ENCODE measurements at places on chromosomes 3 and 15.

DNA sequence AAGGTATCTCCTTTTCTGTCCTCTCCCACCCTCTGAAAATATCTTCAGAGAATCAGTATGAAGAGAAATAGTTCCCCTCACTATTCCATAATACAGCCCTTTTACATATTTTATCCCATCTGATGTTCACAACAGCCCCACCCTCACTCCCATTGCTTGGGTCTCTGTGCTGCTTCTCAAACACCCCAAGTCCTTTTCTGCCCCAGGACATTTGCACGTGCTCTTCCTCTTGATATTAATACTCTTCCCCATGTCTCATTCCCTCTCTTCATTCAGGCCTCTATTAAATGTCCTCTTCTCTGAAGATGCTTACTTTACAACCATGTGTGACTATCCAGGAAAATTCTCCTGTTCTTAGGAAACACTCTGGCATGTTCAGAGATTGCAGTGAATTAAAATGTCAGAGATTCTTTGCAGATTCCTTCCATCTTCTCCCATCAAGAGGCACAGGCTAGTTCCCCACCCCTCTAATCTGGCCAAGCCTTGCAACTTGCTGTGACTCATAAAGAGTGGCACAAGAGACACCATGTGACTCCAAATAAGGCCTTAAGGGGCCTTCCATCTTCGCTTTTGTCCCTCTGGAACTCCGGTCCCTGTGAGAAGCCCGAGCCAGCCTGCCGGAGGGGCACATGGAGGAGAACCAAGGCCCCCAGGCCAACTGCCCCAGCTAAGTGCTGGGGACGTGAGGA is 128.5 kb downstream of the CHSY1 start:
- H3K4me1 ChIP-seq = peaks cover 1% of the 10 kb centered on the region
- peak; percentile 45 for DNase-seq
- no peak overlapping the region for H3K4me3 ChIP-seq
- no peak overlapping the region for H3K27ac ChIP-seq
- no peaks in the 10 kb centered on the region for H3K27me3 ChIP-seq

DNA sequence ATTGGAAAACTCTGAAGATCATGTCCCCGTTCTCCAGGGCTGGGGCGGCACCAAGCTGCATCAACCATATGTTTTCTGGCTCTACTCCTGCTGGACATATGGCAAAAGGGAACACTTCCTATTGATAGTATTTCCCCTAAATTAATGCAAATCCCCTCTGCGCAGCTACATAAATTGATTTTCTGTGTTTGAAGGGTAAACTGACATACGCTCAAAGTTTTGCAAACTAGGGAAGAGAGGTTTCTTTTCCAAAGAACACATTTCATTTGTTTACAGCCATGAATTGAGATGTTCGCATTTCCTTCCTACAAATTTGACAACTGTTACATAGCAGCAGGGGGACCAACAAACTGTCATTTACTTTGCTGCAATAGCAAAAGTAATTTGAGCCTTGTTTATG is 35.9 kb downstream of the CTXND1 start:
- DNase-seq = no peak
- no peak overlapping the region for H3K27ac ChIP-seq
- H3K4me1 ChIP-seq = no peaks in the 10 kb centered on the region
- H3K36me3 ChIP-seq = no peaks in the 10 kb centered on the region
- no peak overlapping the region for H3K4me3 ChIP-seq

GRCh38 chr3:113746548-113747282 is at the start of gene ATP6V1A:
Gene ATP6V1A (plus strand): TSS chr3:113747035. CDS start chr3:113778754, 31,719 bp downstream.
- peak; percentile 98 for DNase-seq
- no peaks in the 10 kb centered on the region for H3K27me3 ChIP-seq
- no peaks in the 10 kb centered on the region for H3K36me3 ChIP-seq
- peaks cover 2% of the 10 kb centered on the region for H3K4me1 ChIP-seq
- peak within 1 kb of the TSS; percentile 73 for H3K4me3 ChIP-seq
- peak within 1 kb of the TSS; percentile 86 for H3K27ac ChIP-seq

- H3K4me3 ChIP-seq = no peak overlapping the region
- H3K36me3 ChIP-seq = no peaks in the 10 kb centered on the region
- no peaks in the 10 kb centered on the region for H3K27me3 ChIP-seq
- H3K27ac ChIP-seq = no peak overlapping the region
- no peak for DNase-seq
- H3K4me1 ChIP-seq = no peaks in the 10 kb centered on the region
Observed at GRCh38 chr3:196757876-196758739, 18.5 kb downstream of the PAK2 start.

GRCh38 chr3:13138833-13139145 is 65.6 kb upstream of the IQSEC1 start:
- no peak for DNase-seq
- no peaks in the 10 kb centered on the region for H3K36me3 ChIP-seq
- H3K4me1 ChIP-seq = no peaks in the 10 kb centered on the region
- no peak overlapping the region for H3K4me3 ChIP-seq
- no peaks in the 10 kb centered on the region for H3K27me3 ChIP-seq
- no peak overlapping the region for H3K27ac ChIP-seq

GRCh38 chr15:42072141-42072685 is 22.1 kb downstream of the PLA2G4D start:
- H3K4me3 ChIP-seq = no peak overlapping the region
- no peaks in the 10 kb centered on the region for H3K27me3 ChIP-seq
- DNase-seq = no peak
- no peak overlapping the region for H3K27ac ChIP-seq
- no peaks in the 10 kb centered on the region for H3K36me3 ChIP-seq

DNA sequence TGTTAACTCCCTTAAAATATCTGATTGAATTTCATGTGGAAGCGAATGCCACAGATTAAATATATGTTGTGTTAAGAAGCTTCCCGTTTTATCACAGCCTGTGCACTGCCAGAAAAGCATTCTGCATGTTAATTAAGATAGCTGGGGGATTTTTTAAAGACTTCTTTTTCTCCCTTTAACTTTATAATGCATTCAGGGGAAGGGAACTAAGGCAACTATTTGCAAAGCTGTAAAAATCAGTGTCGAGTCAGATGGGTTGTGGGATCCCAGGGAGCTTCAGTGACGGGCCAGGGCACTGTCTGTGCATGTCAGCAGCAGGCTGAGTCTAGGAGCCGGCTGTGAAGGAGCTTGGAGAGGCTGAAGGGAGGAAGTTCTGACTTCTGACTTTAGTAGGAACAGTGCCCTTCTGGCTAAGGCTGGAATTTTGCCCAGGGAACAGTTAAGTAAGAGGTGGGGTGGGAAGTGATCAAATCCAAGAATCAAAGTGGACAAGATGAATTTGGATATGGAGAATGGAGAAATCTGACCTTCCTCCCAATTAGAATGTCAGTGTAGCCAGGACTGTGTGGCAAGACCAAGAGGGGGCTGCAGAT is 77.7 kb downstream of the ABHD5 start:
- H3K27ac ChIP-seq = no peak overlapping the region
- no peak overlapping the region for H3K4me3 ChIP-seq
- no peaks in the 10 kb centered on the region for H3K36me3 ChIP-seq
- DNase-seq = no peak

GRCh38 chr3:194688200-194688740 is 2.6 kb downstream of the FAM43A start:
- H3K27me3 ChIP-seq = peaks cover 4% of the 10 kb centered on the region
- peak; percentile 86 for DNase-seq
- H3K36me3 ChIP-seq = no peaks in the 10 kb centered on the region
- H3K27ac ChIP-seq = peak overlapping the region; percentile 83
- peaks cover 2% of the 10 kb centered on the region for H3K4me1 ChIP-seq

GRCh38 chr3:192953926-192954325 is 36.3 kb upstream of the MB21D2 start:
- no peak for DNase-seq
- no peaks in the 10 kb centered on the region for H3K4me1 ChIP-seq
- H3K36me3 ChIP-seq = no peaks in the 10 kb centered on the region
- H3K4me3 ChIP-seq = no peak overlapping the region
- no peak overlapping the region for H3K27ac ChIP-seq
- H3K27me3 ChIP-seq = no peaks in the 10 kb centered on the region

DNA sequence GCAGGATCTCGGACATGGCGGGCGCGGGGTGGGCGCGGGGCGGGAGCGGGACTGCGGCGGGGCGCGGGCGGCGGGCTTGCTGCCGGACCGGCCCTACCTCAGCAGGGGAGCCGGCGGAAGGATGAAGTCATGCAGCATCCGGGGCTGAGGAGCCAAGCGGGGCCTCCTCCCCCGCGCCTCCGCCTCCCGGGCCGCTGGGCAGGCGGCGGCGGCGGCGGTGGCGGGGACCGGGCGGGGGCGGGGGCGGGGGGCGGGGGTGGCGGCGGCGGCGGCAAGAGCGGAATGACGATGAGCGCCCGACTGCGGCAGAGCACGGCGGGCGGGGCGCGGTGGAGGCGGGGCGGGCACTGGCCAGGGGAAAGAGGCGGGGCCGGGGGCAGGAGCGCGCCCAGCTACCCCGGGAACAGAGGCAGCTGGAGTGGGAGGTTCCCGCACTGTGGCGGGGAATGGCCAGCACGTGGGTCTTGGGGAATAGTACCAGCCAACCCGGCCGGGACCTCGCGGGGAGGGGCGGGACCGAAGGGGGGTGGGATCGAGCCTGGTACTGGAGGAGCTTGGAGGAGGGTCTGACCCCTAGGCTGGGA is at the start of gene CAMK2N2:
TSS of gene CAMK2N2 (minus strand) at position 284 of the 584 bp plus-strand sequence. CDS start at position 16, 268 bp downstream.
- DNase-seq = peak; percentile 87
- H3K27me3 ChIP-seq = peaks cover 19% of the 10 kb centered on the region
- no peaks in the 10 kb centered on the region for H3K36me3 ChIP-seq
- H3K4me1 ChIP-seq = no peaks in the 10 kb centered on the region

DNA sequence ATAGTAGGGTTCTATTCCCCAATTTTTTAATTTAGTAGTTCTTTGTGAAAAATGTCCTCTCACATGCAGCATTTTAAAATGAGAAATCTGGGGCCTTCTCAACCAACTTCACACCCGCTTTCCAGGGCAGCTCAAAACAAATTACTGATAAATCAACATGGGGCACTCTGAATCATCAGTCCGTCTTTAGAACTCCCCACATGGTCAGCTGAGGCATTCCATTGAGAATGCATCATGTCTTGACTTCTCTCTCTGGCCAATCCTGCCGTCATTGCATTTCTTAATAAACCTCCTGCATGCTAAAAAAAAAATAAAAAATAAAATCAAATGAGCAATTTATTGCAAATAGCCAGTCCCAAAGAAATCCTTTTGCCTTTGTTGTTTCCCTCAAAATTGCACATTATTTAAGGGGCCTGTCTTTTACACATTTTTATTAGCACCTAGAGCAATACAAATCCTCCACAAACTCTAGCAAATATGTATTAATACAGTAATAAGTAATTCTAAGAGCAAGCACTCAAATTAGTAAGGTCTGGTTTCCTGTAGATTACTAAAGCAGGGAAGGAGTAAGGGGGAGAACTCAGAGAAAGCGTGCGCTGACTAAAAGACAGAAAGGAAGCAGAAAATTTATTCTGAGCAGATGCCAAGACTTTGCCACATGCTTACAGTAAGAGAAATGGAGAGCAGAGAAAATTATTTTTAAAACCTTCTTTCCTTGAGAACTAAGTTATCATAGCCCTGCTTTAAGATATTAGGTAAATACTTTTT is 175.7 kb downstream of the TNIK start:
- H3K27me3 ChIP-seq = no peaks in the 10 kb centered on the region
- peak; percentile 85 for DNase-seq
- peaks cover 6% of the 10 kb centered on the region for H3K4me1 ChIP-seq
- H3K27ac ChIP-seq = no peak overlapping the region

GRCh38 chr3:3071136-3071535 is 39.0 kb downstream of the IL5RA start:
- DNase-seq = no peak
- H3K4me1 ChIP-seq = no peaks in the 10 kb centered on the region
- no peaks in the 10 kb centered on the region for H3K36me3 ChIP-seq
- H3K27ac ChIP-seq = no peak overlapping the region
- H3K27me3 ChIP-seq = no peaks in the 10 kb centered on the region

GRCh38 chr3:139534455-139534812 is 5.1 kb downstream of the RBP1 start:
- peaks cover 4% of the 10 kb centered on the region for H3K4me1 ChIP-seq
- no peak for DNase-seq
- no peak overlapping the region for H3K27ac ChIP-seq
- H3K27me3 ChIP-seq = no peaks in the 10 kb centered on the region
- no peak overlapping the region for H3K4me3 ChIP-seq

DNA sequence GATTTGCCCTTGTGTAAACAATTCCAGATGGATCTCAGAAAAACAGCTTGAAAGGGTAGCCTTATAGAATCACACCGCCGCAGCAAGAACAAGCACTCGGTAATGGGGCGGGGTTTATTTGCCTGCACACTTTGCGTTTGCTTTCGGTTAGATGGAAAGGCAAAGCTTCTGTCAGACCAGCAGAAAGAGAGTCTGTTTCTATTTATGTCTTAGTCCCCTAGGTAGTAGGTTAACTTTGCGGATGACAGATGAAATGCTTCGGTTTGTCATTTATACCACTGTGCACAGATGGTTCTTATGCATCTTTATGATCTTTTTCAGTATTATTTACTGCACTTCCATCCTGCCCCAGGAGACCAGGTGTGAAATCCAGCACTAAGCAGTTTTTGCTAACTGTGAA is 62.2 kb downstream of the PYDC2 start:
- no peak overlapping the region for H3K4me3 ChIP-seq
- no peaks in the 10 kb centered on the region for H3K27me3 ChIP-seq
- no peak for DNase-seq
- no peak overlapping the region for H3K27ac ChIP-seq

GRCh38 chr3:167864552-167864874 is 129.0 kb downstream of the SERPINI1 start:
- no peak overlapping the region for H3K27ac ChIP-seq
- H3K36me3 ChIP-seq = no peaks in the 10 kb centered on the region
- H3K27me3 ChIP-seq = no peaks in the 10 kb centered on the region
- no peak overlapping the region for H3K4me3 ChIP-seq
- no peak for DNase-seq

DNA sequence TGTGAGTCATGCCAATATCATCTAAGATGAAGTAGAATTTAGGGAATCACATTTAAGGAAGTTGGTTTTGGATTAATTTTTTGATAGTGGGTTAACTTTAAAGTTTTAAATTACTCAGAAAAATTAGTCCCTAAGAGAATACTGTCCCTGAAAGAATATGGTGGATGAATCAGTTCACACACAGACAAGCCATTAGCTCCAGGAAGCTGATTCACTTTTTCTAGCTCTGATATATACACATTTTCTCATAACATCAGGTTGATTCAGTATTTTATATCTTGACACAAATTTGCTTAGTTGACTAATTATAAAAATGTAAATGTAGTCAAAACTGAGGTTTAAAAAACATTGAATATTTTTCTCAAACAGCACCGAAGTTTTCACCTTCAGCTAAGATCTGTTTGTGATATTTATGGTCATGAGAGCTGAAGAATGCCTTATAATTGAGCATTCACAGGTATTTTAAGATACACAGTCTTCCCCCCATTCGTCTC is 55.1 kb downstream of the MYH15 start:
- no peaks in the 10 kb centered on the region for H3K36me3 ChIP-seq
- H3K27me3 ChIP-seq = no peaks in the 10 kb centered on the region
- H3K4me3 ChIP-seq = no peak overlapping the region
- no peaks in the 10 kb centered on the region for H3K4me1 ChIP-seq
- DNase-seq = no peak

- H3K4me3 ChIP-seq = no peak overlapping the region
- no peak overlapping the region for H3K27ac ChIP-seq
- peaks cover 2% of the 10 kb centered on the region for H3K4me1 ChIP-seq
- H3K27me3 ChIP-seq = no peaks in the 10 kb centered on the region
Observed at GRCh38 chr3:117887901-117888300, 1146.7 kb downstream of the IGSF11 start.

Measured in mesendoderm (in vitro differentiated cells).